CD14-positive monocyte (primary cell): ENCODE measurements at places on chromosomes 5 and 9.
A peak's percentile ranks its signal among the peaks of the same experiment; 100 is the strongest.

GRCh38 chr9:124771867-124772679 is 962 bp upstream of the NR6A1 start:
- peak; percentile 54 for DNase-seq

- no peak for DNase-seq
These were observed 244.6 kb downstream of the KIF4B start for GRCh38 chr5:155258161-155258560.

- DNase-seq, result no peak
These were observed 67.6 kb upstream of the SELENOP start for GRCh38 chr5:42879291-42879690.

GRCh38 chr5:61619777-61620518 is 287.9 kb downstream of the ZSWIM6 start:
- DNase-seq, result no peak

GRCh38 chr5:80406980-80407734 is 707 bp upstream of the ZFYVE16 start:
- DNase-seq, result peak; percentile 93

DNA sequence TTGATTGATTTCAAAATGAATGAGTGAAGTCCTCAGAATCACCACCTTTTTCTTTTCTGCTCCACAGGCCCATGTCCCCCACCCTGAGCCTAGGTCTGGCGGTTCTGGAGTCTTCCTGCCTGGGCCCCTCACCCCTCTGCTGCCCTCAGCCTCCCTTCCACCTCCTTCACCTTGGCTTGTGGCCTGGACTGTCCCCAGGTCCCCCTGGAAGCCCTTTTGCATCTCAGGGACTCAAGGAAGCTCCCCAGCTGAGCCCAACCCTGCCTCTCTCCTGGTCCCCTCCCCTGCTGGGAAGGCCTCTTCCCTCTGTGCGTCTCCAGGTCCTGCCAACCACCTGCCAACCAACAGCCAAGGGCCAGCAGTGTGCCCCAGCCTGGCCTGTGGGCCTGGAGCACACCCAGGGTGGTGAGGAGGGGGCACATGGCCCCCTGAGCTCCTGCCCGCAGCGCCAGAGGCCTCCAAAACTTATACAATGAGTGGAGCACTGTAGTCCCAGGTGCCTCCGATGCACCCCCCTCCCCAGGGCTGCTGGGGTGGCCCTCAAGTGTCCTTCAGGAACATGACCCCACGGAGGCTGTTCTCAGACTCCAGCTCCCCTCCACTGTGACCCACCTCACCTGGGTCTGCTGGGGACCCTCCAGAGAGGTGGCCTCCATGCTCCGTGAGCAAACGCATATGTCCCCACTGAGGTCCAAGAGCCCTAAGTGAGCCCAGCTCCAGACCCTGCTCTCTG is 20.3 kb downstream of the GLT6D1 start:
- no peak for DNase-seq

GRCh38 chr5:55021410-55021809 is 2.6 kb upstream of the GZMK start:
- no peak for DNase-seq
